GM04504 (cell line): ENCODE measurements at places on chromosomes 12 and 14.

DNA sequence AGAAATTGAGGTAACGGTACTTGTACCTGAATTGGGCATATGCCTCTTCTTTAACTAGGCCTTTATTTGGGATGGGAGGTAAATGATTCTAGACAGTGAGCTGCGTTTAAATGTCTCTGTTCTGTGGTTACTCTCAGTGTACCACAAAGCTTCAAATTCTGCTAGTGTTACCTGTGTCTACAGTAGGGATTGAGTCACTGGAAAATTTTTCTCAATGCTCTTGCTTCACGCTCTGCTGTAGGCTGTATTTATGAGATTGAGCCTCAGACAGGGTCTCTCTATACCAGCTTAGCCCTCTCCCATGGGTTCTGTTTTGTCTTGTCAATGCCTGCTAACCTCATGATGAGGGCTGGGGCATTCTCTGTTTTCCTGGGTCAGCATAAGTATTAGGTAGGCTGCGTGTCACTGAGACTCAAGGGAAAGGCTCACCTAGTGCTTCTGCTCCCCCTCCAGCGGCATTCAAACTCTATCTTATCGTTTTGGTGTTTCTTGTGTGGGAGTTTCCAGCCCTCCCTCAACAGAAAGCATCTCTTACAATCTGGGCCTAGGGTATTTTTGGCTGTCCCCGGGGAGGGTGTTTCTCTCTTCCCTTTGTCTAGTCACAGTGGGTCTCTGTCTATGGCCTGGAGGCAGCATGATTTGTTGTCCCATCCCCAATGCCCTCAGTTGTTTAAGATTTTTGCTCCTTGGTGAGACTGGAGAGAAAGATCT, 285.8 kb downstream of the ADGRD1 start:
- no peak for DNase-seq

GRCh38 chr14:101088714-101089113, 185.2 kb upstream of the RTL1 start:
- DNase-seq, result no peak

- no peak for DNase-seq
These were observed 17.5 kb downstream of the NIN start for GRCh38 chr14:50813544-50813863.

GRCh38 chr12:31860401-31860800, 98.8 kb upstream of the RESF1 start:
- no peak for DNase-seq

GRCh38 chr12:116856729-116857128, 24.5 kb downstream of the HRK start:
- DNase-seq, result no peak

- no peak for DNase-seq
These were observed 131.9 kb downstream of the DAAM1 start for GRCh38 chr14:59320361-59320760.

DNA sequence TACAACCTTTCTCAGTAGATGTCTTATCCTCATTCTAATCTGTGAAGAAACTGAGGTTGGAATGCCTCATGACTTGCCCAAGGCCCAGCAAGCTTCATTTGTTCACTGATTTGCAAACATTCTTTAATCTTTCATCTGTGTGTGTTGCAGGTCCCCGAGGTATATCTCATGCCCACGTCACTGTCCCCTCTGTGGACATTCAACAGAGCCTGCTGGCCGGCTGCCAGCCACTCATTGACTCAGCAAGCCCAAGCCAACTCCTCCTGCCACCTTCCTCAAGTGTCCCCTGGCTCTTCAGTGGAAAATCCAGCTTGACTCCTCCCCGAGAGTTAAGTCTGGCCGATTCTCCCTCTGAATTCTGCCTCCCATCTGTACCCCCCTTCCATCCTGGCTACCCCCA, 1.9 kb upstream of the DCAF4 start:
- DNase-seq, result no peak

DNA sequence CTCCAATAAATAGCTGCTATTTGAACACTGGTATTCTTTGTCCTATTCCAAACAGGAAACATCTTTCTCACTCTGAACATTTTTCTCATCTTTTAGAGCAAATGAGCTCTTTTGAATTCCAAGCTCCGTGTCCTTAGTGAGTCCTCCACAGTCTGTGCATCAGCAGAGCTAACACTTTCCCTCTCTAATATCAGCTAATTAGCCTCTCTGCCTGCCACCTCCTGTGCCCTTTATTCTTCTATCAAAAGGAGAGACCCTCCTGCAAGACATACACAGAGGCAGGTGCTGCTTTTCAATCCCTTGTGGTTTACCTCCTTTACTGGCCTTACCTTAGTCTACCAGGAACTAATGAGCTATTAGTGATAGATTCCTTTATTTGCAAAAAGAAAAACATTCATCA, 178.5 kb downstream of the SLC35F4 start:
- no peak for DNase-seq

- no peak for DNase-seq
These were observed 64.5 kb upstream of the DAAM1 start for GRCh38 chr14:59123975-59124374.

DNA sequence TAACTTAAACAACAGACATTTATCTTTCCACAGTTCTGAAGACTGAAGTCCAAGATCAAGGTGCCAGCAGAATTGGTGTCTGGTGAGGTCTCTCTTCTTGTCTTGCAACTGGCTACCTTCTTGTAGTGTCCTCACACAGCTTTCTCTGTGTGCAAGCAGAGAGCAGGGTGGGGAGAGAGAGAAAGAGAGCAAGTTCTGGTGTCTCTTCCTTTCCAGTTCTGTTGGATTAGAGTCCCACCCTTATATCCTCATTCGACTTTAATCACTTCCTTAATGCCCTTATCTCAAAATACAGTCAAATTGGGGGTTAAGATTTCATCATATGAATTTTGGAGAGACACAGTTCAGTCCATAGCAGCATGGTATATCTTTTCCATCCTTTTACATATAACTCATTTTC, 40.8 kb downstream of the DYRK2 start:
- no peak for DNase-seq

DNA sequence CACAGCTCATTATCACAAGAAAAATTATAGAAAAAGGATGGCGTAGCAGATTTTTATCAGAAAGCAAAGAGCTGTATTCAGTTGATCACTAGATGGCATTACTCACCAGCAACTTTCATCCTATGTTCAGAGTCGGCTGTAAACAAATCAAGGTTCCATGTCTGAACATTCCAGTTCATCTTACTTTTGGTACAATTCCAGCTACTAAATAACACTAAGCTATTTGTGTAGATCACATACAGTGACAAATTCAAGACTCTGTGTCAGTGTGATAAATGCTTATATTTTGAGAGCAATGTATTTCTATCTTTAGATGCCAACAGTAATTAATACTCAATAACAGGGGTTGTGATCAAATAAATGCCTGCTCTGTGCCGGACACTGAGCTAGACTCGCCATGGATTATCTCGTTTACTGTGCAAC, 30.1 kb downstream of the NRDE2 start:
- DNase-seq, result no peak

- peak; percentile 4 for DNase-seq
These were observed 274.7 kb downstream of the DAD1 start for GRCh38 chr14:22314183-22314820.

GRCh38 chr12:67430708-67431335, 161.7 kb downstream of the CAND1 start:
- no peak for DNase-seq

- no peak for DNase-seq
These were observed 11.4 kb downstream of the ANKRD9 start for GRCh38 chr14:102497998-102498677.

DNA sequence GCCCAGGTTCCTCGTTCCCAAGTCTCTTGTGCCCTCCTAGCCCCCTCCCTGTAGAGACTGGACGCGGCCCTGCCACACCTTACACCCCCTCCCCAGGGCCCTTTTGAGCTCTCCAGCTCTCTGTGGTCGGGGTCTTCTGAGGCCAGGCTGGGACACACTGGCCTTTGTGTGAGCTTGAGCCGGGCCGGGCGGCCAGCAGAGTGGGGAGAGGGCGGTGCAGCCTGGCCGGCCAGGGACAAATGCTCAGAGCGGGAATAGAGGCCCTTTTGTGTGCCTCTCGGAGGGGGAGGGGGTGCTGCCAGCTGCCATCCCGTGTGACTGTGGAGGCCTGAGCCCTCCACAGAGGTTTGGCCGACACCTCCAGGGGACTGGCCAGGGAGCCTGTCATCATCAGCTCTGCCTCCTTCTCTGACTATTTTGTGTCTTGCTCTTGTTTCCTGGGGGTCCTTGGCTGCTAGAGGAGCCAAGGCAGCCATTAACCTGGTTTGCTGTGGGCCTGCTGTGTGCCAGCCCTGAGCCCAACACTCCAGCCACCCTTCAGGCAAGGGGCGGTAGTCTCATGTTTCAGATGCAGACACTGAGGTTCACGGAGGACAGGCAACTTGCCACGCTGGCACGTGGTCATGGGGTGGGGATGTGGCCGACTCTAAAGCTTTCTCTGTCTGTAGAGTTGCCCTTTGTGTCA, 13.6 kb downstream of the FAM222A start:
- DNase-seq, result no peak

DNA sequence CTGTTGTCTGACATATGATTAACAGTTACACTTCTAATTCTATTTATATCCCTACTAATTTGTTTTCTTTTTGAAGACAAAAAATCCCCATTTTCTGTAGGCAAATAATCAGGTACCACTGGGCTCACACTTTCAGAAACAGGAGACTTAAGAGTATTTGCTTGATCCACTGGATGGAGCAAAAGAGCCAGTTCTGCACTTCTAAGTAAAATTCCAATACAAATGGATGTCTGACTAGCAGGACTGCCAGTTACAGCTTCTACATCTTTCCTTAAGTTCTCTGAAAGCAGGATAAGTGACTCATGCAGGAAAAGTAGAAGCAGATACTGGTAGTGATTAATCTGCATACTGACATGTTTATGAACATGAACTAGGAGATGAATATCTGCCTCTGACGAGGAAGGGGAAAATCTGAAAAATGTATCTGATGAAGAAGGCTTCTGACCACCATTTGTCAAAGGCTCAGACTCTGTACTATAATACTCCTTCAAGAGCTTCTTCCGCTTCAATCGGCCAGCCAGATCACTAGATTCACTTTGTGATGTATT, 73.8 kb upstream of the ANKS1B start:
- peak; percentile 87 for DNase-seq

- DNase-seq, result no peak
These were observed 71.3 kb downstream of the TSPAN9 start for GRCh38 chr12:3148366-3149000.

DNA sequence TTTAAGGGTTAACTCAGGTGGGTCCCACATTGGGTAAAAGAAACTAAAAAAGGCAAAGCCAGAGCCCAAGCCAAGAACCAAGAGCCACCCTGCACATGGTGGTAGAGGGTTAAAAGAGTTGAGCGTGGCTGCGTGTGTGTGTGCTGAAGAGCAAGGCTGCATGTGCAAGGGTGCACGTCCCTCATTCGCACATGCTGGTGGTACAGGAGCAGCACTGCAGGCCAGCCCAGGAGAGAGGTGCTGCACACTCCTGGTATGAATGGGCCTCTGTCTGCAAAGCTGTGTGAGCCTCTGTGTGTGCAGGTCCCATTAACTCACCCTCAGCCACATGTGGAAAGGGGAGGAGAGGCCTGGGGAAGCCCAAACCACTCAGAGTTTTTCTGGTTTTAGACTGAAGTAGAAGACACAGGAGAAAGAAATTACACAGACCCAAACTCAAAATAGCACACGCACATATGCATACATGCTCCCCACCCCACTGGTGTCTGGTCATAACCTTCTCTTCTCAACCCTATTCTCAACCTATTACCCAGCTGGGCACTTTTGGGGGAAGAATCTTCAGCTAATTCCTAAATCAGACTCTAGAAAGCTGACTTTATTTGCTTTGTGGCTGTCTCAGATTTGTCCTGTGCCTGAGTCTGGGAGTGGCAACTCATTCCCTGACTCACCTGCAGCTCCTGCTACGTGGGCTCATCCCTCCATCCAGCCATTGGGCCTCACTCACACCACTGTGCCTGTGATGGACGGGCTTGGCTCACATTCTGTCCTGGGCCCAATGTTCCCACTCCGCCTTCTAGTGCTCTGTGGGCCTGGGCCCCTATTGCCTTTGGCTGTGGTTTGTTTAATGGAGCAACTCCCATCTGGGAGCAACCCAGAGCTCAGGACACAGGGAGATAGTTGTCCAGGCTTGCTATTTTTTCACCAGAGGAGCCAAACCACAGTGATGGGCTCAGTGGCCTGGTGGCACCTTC, 30.8 kb upstream of the COL2A1 start:
- DNase-seq, result no peak

DNA sequence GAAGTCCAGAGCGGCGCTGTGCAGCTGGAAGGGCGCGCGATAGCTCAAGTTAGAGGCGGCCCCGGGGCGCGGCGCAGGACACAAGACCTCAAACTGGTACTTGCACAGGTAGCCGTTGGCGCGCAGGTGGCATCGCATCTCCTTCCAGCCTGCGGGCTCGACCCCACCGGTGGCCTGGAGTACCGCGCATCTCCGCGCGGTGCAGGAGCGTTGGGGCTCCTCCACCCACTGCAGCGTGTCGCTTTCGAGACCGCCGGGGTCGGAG, 553 bp downstream of the CLEC14A start:
- DNase-seq, result no peak

DNA sequence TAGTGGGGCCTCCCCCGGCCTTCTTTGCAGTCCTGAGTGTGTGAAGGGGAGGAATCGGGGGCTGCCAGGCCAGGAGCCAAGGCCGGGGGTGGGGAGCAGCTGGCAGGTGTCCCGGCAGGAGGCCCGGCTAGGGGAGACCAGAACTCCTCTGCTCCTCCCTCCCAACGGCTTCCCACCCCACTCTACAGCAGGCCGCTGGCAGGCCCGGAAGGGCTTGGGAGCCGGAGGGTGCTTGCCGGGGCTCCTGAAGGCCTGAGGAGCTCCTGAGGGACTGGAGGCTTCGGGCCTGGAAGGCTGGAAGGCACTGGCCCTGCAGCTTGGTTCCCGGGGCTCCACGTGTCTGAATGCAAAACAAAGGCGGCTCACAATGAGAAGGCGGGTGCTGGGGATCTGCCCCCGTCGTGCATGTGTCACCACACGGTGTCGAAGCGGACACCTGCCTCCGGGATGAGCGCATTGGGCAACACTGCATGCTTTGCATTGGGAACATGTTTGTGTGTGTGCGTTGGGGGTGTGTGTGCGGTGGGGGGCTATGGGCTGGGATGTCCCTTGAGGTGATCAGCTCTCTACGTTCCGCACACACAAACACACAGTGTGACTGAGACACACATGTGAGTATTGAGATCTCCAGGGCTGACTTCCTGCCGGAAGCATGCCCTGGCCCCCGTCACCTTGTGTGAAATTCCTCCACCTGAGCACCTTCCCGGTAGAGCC, 30.9 kb upstream of the ANKRD9 start:
- no peak for DNase-seq

GRCh38 chr14:101844751-101845150, 83.2 kb downstream of the PPP2R5C start:
- DNase-seq, result no peak

GRCh38 chr12:105085501-105085900, 1.2 kb upstream of the ALDH1L2 start:
- no peak for DNase-seq

- DNase-seq, result no peak
These were observed 24.7 kb downstream of the BTBD6 start for GRCh38 chr14:105273062-105273461.
